ENCODE measurements at places on chromosomes 2 and 18. TPM values are rescaled to one million over a fixed set of nuclear protein-coding genes. Genes with fewer than 3 reads are reported as not detected.

Gene ALPI
- total RNA-seq, result not detected

DNA sequence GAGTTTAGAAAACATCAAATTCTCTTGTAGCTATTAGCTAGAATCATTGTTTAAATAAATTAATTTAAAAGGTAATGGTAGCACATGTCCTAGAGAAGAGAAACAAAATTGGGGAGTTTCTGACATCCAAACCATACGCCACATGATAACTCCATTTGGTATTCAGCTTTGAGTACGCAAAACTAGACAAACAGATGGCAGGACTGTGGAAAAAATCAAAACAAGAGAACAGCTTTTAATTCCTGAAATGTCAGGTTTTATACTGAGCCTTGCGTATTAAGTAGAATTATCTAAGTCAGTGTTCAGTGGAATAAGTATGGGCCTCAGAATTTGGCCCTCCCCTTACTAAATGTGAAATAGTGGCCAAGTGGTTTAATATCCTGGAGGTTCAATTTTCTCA, 82.4 kb upstream of the PDE1A start:
- no peak for DNase-seq
- H3K27ac ChIP-seq, result no peak overlapping the region
- no peaks in the 10 kb centered on the region for H3K4me1 ChIP-seq
- no peaks in the 10 kb centered on the region for H3K27me3 ChIP-seq

DNA sequence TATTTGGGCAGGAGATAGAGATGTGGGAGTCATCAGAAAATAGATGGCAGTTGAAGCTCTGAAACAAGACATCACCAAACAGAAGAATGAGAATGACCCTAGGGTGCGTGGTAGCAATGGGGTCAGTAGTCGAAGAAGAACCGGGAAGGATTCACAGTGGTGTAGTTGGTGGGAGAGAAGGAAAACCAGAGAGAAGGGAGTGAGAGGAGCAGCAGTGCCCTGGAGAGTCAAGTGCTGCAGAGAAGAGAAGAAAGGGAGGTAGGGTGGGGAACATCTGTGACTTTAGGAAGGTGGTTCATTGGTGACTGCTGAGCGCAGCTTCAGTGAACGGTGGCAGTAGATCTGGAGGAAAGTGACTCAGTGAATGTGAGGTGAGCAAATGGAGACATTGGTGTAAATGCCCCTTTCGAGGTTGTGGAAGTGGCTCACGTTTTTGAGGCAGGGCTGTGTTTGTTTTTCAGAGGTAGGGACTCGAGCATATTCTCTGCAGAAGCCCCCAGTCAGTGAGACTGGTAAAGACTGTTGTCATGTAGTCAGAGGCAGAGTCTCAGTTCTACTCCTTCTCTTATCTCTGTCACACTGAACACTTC, 36.4 kb downstream of the CDC42EP3 start:
- DNase-seq, result no peak
- peak overlapping the region; percentile 93 for H3K27ac ChIP-seq
- no peaks in the 10 kb centered on the region for H3K36me3 ChIP-seq
- no peak overlapping the region for H3K4me3 ChIP-seq
- H3K27me3 ChIP-seq, result no peaks in the 10 kb centered on the region

GRCh38 chr2:208315081-208315788, 49.2 kb downstream of the PIKFYVE start:
- peak; percentile 65 for DNase-seq
- H3K36me3 ChIP-seq, result peaks cover 19% of the 10 kb centered on the region
- H3K4me3 ChIP-seq, result no peak overlapping the region
- H3K27me3 ChIP-seq, result no peaks in the 10 kb centered on the region
- peak overlapping the region; percentile 96 for H3K27ac ChIP-seq

GRCh38 chr2:176075481-176075880, 8.3 kb downstream of the EVX2 start:
- peak; percentile 28 for DNase-seq
- H3K36me3 ChIP-seq, result no peaks in the 10 kb centered on the region
- no peak overlapping the region for H3K27ac ChIP-seq
- peaks cover 18% of the 10 kb centered on the region for H3K4me1 ChIP-seq

Gene AP1S3
- total RNA-seq, result 50.7 TPM

Gene MAL
- not detected for total RNA-seq

Data from B cell (primary cell).